COR-L47 (cell line): ENCODE measurements at places on chromosomes 1 and 21.

GRCh38 chr21:36419996-36420395 lies 34.8 kb downstream of the CHAF1B start:
- peak; percentile 74 for DNase-seq

DNA sequence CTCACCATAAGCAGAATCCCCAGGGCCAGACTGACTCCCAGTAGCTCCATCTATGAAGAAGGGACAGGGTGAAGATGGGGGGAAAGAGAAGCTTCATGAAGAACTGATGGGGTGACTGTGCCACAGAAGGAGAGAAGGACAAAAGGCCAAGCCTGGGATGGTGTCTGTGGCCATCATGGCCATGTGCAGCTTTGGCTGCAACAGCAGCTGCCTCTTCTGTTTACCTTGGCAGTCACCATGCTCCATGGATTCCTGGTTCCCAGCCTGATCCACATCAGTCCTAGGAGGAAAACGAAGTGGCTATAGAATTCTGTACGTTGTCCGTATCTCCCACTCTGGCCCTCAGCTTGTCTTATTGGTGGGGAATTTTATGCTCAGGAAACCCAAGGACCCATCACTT lies 12.0 kb downstream of the SEMA6C start:
- DNase-seq, result no peak

DNA sequence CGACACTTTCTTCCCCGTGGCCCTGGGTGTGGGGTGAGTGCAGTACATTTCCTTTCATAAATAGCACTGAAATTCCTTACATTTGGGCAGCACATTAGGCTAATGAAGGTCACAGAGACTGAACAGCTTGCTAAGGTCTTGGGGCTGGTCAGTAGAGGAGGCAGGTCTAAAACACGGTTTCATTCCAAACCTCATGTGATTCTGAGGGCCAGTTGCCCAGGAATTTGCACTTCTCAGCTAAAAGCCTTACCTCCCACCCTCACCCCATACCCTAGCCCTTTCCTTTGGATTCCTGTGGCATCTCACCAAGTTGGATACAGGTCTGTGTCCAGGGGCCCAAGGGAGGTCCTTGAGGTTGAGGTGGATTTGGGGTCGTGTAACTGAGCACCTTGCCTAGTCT lies 147.8 kb upstream of the CD34 start:
- DNase-seq, result no peak

DNA sequence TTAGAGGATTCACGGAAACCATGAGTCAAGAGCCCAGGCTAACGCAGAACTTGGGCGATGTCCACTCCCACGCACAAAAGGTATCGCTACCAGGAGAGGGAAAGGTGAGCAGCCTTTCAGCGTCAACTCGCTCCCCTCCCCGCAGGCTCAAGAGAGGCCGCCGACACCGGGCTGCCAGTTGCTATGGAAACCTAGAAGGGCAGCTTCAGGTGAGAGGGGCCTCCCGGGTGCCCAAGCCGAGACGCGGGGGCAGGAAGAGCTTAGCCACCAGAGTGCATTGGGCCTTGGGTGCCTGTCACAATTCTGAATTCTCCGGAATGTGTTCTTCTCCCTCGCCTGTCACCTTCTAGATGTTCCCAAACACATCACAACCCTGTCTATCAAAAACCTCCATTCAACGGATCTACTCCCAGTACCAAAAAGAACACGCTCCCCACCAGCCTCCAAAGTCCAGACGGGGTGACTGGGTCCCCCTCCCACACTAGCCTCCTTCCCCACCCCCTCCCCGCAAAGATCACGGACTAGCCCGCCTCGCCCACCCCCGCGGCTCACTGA lies 694 bp downstream of the MEAF6 start:
- peak; percentile 32 for DNase-seq

DNA sequence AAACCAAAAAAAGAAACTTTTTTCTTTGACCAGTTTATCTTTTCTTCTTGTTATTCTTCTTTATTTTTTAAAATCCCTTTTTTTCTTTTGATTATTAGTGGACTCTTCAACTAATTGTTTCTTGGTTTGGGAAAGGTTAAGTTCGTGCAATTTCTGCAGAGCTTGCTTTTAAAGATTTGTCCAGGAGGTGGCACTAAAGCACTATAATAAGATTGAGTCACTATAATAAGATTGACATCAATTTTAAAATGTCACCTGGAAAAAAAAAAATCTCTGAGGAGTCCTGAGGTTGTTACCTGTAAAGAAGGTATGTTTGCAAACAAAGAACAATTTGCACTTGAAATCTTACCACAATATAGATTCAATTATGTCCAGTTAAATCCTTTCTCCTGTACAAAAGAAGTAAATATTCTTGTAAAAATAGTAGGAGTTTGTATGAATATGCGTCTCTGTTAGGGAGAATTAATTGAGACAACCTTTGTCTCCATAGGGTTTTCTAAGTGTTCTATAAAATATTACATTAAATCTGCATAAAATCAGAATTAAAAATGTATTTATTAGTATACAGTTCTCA lies 166.7 kb downstream of the ADGRL4 start:
- DNase-seq, result peak; percentile 30

DNA sequence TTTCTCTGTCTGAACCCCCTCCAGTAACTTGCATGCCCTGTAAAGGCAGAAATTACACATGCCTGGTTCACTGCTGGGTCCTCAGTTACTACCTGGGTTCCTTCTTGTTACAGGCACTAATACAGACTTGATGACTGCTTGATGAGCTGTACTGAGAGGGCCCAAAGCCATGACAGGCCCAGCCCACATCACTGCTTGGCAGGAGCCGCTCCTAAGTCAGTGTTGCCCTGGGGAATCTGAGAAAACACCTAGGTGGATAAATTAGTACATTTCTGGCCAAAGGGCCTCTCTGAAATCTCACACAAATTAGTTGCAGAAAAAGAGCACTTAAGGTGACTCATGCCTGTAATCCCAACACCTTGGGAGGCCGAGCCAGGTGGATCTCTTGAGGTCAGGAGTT lies 37.8 kb upstream of the IRF2BP2 start:
- no peak for DNase-seq

- DNase-seq, result no peak
Measured at GRCh38 chr1:8120693-8121260, 94.7 kb upstream of the ERRFI1 start.

GRCh38 chr1:82978461-82979324 lies 1020.2 kb downstream of the TTLL7 start:
- no peak for DNase-seq

DNA sequence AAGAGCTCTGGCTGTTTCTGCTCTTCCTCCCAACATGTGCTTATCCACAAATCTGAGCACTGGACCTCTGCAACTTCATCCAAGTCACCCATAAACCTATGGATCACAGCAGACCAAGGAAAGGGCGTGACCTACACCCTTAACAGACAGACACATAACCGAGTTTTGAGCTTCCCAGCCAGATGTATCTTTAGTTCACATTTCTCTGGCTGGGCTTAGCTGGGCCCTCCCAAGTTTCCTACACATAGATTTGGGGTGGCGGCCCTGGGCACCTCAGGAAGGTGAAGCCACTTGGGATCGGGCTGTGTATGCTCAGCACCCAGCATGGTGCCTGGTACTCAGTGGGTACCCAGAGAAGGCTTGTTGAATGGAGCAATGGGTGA lies 26.4 kb downstream of the FAAH start:
- no peak for DNase-seq

- no peak for DNase-seq
Measured at GRCh38 chr1:84425150-84425896, 27.0 kb downstream of the DNASE2B start.

- DNase-seq, result no peak
Measured at GRCh38 chr1:151069103-151069486, 1.5 kb upstream of the GABPB2 start.

DNA sequence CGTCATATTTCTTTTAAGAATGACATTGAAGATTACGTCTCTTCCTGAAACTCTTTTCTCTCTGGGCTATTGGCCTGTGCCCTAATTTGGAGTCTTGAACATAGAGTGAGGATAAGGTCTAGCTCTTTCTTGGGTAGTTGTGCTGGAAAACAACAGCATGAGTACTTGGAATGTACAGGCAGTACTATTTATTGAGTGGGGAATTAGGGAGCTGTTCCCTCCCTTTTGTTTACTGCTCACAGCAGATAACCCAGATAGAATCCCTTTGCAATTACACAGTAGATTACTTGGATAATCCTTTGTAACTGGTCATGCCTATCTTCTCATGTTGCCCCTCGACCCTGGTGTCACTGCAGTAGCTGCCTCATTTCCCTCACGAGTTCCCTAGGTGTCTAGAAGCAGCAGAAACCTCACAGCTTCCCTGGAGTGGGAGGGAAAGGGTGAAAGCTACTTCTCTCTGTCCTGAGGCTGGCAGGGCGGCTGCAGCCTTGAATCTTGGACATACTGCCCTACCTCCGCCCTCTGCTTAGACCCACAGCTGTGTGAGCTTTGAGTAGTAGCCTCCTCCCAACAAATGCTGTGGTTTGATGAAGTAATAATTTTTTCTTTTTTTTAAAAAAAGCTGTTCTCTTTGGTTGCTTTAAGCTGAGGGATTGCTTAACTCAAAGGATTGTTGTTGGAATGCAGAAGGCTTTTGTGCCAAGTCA lies 70.6 kb downstream of the FGGY start:
- DNase-seq, result no peak

DNA sequence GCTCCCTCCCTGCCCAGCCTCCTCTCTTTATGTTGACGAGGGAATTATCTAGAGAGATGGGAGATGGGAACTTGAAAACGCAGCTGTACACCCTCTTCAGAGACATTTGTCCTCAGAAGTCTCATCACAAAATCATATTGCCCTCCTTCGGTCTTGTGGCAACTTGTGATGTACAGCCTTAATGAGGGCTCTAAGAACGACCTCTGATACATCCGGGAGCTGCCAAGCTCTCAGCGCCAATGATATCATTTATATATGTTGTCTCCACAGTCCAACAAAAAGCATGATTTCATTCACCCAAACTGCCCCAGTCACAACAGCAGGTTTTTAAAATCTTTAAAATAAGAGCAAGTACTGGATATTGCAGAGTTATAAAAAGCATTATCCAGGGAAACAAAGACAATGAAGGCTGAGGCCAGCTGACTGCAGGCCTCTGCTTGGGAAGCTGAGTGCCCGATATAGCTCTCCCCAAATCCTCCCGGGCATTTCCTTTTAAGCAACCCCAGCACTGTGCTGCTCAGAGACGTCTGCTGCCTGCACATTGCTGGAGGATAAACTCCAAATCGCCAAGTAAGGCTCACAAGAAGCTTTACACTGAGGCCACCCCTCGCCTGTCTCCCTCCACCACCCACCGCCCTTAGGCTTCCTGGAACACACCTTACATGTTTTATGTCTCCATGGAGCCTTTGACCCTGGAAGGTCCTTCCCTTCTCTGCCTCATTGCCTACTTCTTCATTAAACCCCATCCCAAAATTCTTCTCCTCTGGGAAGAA lies 236.1 kb downstream of the C1orf94 start:
- no peak for DNase-seq

GRCh38 chr1:77832901-77833300 lies 53.5 kb downstream of the MIGA1 start:
- peak; percentile 7 for DNase-seq

DNA sequence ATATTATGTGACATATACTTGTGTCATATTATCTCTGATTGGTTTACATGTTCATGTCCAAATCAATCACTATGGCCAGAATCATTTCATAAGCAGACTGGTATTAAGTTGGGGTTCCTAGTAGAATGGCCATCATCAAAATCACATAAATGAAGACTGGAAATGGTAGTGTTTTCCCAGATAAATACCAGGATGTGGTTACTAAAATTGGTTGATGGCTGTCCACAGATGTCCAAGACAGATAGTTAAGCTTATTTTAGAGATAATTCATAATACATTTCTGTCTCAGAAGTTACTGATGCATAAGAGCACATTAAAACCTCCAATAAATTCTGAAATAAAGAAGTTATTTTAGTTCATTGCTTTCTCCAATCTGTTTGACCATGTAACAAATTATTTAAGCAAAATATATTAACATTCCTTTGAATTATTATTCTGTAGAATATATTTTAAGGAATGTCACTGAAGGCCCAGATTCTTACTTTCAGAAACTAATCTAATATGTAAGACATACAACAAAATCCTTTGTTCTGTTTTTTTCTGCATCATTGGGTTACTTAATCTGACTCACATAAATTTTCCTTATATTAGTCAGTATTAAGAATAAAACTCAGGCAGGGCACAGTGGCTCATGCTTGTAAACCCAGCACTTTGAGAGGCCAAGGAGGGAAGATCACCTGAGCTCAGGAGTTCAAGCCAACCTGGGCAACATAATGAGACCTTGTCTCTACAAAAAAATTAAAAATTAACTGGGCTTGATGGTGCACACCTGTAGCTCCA lies 483.9 kb downstream of the PTPRC start:
- no peak for DNase-seq

GRCh38 chr1:212458817-212459216 lies 26.1 kb downstream of the NENF start:
- no peak for DNase-seq

DNA sequence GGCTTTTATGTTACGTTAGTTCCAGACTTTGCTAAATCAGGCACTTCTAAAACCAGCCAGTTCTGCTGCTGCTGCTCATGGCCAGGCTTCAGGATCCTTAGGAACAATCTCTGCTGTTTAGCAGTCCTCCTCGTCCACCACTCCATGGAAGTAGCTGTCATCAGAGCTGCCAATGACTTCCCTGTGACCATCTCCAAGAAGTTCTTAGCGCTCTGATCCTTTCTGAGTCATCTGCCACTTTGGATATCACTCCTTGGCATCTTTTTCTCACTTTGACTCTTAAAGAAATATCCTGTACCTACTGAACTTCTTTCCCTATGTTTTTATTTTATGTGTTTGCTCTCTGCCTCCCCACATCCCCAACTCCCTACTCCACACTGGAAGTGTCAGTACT lies 14.7 kb upstream of the IRF2BP2 start:
- DNase-seq, result no peak

DNA sequence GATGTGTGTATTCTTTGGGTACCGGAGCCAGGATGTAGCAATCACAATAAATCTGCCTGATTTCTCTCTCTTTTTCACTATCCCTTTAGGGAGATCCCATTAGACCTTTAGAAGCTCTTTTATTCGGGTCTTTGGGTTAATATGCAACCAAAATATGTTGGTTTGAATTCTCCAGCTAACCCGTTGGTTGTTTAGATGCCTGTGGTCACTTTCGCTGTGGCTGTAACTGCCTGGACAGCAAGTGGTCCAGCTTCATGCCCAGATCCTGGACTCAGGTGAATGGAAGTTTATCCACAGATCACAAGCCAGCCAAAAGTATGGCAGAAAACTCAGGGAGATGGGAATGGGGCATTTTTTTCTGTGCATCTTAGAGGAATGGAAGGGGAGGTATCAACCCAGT lies 12.3 kb downstream of the KAZN start:
- DNase-seq, result no peak

DNA sequence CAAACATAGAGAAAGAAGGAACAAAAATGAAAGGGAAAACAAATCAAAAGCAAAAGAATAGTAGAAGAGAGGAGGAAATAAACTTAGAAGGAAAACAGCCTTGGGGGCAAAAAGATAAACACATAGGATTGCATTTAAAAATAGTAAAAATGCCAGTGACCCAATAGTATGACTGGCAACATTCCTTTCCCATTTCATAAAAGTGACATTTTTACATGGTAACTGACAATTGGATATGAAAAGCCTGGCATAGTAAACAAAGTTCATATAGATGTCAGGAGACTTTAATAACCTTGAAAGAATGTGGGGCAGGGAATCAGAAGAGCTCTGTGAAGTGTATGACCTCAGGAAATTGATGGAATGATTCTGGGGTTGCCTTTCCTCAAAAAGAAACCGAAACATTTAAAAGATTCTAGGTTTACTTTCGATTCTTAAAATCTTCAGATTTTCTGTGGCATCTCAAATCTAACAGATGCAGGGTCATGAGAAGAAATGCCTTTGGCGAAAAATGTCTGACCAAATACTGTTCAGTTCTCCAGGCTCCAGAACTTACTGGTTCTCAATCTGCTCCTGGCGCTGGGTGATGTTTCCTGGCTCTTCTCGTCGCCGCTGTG lies 33.7 kb downstream of the SPTA1 start:
- DNase-seq, result no peak
